ENCODE measurements at places on chromosomes 13 and 19.

DNA sequence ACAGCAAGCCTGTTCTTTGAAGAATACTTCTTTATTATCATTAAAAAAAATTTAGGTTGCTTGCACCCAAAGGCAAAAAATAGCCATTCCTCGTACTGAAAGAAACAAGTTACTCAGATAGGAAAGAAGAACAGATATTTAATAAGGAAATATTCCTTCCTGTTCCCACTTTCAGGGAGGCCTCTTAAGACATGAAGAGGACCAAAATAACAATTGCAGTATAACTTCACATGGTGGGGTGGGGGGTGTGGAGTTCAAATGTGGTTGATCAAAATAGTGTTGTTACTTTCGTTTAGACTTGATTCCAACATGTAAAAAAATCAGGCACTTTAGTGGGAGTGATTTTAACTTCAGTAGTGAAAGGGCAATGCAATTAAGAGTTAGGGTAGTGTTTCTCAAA, 3.6 kb downstream of the RGCC start:
- DNase-seq: no peak

GRCh38 chr13:33188093-33188882, 97.3 kb downstream of the STARD13 start:
- no peak for DNase-seq

- DNase-seq: no peak
These were observed 964 bp downstream of the PCDH17 start for GRCh38 chr13:57632276-57633140.

DNA sequence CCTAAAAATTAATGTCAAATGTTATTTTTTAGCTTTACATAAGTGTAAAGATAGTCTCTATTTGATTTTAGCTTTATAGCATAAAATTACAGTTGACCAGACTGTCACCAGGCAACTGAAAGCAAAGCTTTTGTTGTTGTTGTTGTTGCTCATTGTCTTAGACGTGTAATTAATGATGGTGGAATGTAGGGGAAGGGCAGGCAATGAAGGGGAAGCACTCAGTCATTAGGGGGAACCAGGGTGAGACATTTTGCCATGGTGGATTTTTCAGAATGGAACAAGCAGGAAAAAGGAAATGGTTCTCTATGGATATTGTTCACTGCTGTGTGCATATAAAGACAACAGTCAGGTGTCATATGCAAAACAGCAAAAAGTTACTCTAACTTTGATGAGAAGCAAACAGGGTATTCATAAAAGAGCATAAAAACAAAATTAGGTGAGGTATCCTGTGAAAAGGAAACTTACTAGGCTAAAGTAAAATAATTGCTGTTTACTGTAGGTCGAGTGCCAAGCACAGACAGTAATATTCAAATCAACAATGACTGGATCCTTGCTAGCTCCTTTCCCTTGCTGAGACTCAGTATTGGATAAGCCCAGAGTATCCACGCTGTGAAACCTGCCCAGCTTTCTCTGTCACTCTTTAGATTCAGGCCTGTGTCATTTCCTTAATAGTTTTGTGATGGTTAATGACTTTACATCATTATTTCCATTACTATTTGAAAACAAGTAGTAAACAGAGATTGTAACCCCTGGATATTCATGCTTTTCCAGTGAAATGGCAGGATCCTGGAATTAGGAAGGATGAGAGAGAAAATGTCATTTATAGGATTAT, 110.5 kb downstream of the LRCH1 start:
- no peak for DNase-seq

- no peak for DNase-seq
These were observed 36.3 kb upstream of the ZNF724 start for GRCh38 chr19:23286477-23286876.

- no peak for DNase-seq
These were observed 2.4 kb upstream of the NCAN start for GRCh38 chr19:19209372-19209771.
